Fibroblast of villous mesenchyme (primary cell): ENCODE measurements at places on chromosomes 4 and X.

DNA sequence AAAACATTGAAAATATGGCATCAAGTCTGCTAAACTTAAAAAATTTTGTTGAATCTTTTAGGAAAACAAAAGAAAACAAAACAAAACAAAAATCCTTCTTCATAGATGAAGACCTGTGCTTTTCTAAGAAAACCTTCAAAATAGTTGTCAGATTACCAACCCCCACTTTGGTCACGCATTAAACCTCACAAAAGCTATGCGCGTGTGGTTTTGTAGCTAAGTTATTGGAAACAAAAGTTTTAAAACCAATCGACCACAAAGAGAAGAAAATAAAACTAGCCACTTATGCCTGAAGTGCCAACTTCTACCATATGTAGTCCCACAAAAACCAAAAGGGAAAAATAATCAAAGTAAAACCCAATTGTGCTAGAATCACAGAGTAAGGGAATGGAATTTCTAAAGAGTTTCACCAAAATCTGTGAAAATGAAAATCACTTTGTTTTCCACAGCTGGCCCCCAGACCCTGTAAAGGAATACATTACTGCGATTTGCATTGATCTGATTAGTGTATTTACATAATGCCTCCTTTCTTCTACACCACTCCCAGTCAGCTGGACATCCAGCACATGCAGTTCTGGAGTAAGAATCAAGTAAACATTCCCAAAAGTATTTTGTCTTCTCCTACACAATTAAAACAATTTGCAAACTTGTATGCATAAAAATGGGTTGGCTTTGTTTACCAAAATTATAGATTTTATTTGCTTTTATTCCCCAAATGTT, 330.1 kb upstream of the DKK2 start:
- DNase-seq, result no peak

- peak; percentile 4 for DNase-seq
Measured at GRCh38 chr4:92265021-92265420, 38.7 kb upstream of the GRID2 start.

DNA sequence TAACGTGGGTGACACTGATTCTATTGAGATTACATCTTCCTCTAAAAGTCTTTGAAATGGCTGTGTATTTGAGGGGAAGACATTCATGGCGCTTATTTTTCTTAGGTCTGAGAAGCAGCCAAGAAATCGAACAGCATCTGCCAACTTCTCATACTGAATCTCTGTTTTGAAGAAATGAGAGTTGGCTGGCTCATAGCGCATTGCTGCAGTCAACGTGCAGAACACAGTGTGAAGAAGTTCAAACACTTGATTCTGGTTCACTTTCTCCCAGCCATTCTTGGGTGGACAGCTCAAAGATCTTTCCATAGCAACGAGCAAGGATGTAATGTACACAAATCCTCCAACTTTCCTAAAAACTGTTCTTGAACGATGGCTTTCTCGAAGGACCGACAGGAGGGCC, 156.5 kb downstream of the WDFY3 start:
- DNase-seq, result no peak

- no peak for DNase-seq
Measured at GRCh38 chr4:125191232-125191631, 123.5 kb upstream of the FAT4 start.

DNA sequence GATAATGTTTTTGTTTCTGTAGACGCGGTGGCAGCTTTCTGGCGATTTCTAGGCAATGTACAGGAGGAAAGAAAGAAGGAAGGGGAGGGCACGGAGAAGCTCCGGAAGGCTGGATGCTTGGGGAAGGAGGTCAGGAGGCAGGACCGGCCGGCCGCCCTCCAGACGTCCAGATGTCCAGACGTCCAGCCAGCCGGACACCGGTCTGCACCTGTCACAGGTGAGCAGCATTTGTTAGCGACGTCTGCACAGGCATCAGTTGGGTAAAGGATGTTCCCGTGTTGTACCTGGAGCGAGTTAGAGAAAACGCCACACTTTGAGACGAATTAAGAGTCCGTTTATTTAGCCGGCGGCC, 90.0 kb upstream of the PPP2R3B start:
- DNase-seq, result no peak

GRCh38 chr4:98482847-98483806, 175.3 kb downstream of the TSPAN5 start:
- no peak for DNase-seq

DNA sequence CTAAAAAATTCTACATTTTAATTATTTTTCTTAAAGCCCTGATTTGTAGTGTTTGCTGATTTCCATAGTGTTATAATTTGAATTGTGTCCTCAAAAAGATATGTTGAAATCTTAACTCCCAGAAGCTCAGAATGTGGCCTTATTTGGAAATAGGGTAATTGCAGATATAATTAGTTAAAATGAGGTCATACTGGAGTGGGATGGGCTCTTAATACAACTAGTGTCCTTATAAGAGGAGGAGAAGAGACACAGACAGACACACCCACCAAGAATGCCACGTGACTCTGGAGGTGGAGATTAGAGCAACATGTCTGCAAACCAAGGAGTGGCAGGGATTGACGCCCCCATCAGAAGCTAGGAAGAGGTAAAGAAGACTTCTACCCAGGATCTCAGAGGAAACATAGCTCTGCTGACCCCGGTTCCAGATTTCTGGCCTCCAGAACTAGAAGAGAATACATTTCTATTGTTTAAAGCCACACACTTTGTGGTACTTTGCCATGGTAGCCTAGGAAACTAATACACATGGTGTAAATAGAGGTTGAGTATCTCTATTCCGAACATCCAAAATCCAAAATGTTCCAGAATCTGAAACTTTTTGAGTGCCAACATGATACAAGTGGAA, 70.5 kb upstream of the IRF2 start:
- peak; percentile 1 for DNase-seq

DNA sequence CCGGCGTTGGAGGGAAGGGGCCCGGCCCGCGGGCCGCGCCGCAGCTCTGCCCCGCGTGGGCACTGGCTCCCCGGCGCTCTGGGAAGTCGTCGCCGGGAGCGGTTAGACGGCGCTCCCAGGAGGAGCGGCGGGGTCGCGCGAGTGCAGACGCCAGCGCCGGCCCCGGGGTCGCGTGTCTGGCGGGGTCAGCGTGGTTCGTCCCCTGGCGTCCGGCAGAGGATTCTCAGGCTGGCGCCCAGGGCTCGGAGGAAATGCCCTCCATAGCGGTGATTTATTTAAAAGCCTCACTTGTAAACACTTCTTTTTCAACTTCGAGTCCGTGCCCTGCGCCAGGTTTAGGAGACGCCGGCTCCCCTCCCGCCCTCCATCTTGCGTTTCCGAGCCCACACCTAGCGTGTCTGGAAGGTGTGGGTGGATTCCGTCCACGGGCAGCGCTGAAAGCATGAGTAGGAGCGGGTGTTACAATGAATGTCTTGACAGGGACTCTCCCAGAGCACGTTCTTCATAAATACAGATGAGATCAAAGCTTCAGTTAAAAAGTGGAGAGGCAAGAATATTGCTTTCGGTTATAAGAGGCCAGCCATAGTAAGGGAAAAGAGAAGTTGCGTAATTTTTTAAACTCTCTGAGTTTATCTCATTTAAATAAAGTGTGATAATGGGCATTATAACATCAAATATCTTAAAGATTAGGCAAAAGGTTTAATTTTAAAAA, 692 bp downstream of the FAM241A start:
- DNase-seq, result peak; percentile 50

DNA sequence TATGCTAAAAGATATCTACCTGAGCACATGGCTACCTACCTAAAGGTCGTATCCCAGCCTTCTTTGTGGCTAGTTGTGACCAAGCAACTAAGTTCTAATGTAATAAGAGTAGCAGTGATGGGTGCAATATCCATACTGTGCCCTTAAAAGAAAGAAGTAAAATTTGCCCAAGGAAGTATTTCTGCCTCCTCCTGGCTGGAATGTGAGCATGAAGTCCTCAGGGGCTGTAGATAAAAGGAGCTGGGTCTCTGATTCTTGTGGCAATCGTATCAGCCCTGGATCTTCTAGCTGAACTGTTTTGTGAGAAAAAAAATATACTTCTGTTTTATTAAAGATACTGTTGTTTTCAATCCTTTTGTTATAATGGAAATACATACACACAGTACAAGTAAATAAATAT, 217.4 kb downstream of the GPAT3 start:
- DNase-seq, result no peak

DNA sequence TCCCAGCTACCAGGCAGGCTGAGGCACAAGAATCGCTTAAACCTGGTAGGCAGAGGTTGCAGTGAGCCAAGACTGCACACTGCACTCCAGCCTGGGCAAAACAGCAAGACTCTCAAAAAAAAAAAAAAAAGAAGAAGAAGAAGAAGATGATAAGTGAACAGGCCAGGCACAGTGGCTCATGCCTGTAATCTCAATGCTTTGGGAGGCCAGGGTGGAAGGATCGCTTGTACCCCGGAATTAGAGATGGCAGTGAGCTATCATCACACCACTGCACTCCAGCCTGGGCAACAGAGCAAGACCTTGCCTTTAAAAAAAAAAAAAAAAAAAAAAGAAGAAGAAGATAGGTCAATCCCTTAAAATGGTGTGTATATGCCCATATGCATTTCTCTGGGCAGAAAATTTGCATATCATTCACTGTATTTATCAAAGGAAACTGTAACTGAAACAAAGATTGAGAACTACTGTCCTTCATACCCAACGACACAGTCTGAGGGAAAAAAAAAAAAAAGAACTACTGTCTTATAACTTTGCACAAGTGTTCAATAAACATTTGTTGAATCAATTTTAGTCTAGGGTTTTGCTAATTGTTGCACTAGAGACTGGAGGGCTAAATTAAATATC, 2.3 kb downstream of the RFC1 start:
- DNase-seq, result no peak
